Activated CD8-positive, alpha-beta memory T cell treated with anti-CD3 and anti-CD28 coated beads for 1 hour (primary cell): ENCODE measurements at places on chromosomes 7 and 10.

GRCh38 chr7:47225387-47226131, 356.4 kb downstream of the TNS3 start:
- DNase-seq = no peak

GRCh38 chr10:129848696-129849451, 115.2 kb downstream of the EBF3 start:
- no peak for DNase-seq

DNA sequence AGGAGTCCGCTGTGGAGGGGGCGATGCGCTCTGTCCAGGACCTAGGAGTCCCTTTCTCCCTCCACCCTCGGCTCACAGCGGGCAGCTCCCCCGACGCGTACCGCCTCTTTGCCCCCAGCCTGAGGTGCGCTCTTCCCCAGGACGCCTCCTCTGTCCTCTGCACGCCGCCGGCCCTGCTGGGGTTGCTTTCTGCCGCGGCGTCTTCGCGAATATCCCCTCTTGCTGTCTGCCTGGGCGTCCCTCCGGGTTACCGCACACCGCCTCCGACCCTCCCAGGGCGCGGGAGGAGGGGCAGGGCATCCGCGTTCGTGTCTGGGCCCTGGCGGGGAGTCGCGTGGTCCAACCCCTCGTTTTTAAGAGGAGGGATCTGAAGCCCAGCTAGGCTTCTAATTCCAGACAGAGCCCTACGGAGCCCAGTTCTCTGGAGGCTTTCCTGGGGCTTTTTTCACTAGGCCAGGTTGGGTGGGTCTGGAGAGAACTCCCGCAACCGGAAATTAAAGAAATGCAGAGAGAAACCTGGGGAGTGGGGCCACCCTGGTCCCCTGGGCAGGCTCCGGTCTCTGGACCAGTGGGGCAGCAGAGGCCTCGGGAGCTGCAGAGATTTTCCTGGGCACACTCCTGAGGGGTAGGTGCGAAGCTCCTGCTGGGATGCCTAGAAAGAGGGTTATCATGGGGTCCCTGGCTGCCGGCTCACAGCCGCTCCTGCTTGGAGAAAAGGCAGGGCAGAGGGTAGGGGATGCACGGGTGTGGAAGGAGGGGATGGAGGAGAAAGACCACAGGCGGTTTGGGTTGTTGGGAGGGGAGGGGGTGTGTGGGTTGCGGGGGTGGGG, 166.9 kb downstream of the UBE2H start:
- no peak for DNase-seq

- no peak for DNase-seq
Observed at GRCh38 chr10:99966306-99966705, 43.4 kb downstream of the DNMBP start.

- DNase-seq = no peak
Observed at GRCh38 chr10:55966101-55966500, 395.0 kb downstream of the ZWINT start.

DNA sequence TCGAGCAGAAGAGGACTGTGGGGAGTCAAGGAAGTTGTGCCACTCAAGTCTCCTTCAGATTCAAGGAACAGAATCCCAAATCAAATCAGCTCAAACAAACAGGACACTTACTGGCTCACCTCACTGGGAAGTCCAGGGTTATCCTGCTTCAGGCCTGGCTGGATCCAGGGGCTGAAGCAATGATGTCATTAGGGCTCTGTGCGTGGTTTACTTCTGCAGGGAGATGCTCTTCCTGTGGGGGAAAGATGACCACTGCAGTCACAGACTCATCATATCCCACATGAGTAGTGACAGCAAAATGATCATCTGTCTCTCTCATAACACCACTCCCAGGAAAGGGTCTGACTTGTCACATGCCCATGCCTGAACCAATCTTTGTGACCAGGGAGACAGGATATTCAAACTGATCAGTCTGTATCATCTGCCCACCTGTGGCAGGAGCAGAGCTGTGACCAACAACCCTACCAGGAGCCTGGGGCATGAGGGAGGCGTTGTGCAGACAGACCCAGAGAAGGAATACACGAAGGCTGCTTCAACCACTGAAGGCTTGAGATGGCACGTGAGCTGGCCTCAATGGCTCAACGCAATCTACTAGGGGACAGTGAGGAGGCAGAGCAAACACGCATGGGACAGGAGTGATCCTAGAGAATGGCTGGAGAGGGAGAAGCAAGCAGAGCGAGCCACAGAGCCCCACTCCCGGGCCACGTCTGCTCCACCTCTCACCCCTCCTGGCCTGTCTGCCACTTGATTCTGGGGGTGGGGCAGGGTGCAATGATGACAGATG, 27.6 kb upstream of the NANOS1 start:
- no peak for DNase-seq

GRCh38 chr10:6185039-6185716, 17.6 kb upstream of the PFKFB3 start:
- DNase-seq = no peak
